AG04450 (cell line): ENCODE measurements at places on chromosomes 2 and 18.
A peak's percentile ranks its signal among the peaks of the same experiment; 100 is the strongest.

- DNase-seq: no peak
Measured at GRCh38 chr18:10490401-10491165, 35.2 kb upstream of the NAPG start.

- DNase-seq: peak; percentile 60
Measured at GRCh38 chr2:162025121-162025911, 48.7 kb downstream of the DPP4 start.

DNA sequence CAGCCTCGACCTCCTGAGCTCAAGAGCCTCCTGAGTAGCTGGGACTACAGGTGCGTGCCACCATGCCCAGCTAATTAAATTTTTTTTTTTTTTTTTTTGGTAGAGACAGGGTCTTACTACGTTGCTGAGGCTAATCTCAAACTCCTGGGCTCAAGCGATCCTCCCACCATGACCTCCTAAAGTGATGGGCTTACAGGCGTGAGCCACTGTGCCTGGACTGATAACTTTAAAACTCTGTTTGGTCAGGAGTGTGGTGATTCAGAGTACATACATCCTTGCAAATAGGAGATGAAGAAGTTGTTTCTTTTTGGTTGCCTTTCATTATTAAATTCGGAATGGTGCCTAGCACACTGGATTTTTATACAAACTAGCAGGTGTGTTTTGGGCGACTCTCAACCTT, 73.0 kb downstream of the LTBP1 start:
- DNase-seq: no peak

GRCh38 chr18:23721696-23722480, 32.6 kb downstream of the LAMA3 start:
- peak; percentile 15 for DNase-seq

DNA sequence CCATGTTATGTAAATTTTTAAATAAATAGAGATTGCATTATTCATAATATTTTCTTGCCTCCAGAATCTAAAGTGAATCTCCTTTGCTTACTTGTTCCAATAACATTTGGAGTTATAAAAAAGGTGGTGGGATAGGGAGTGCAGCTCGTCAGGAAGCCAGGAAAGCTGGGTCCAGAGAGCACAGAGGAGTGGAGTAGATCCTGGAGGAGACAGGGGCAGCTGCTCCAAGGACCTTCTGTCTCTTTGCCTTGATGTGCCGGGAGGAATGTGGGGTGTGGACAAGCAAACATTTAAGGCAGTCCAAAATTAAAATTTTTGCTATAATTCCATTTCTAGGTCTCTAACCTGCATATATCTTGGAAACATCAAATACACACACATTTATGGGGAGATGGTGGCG, 29.3 kb downstream of the HAUS1 start:
- no peak for DNase-seq

GRCh38 chr2:3981446-3981987, 278.1 kb downstream of the DCDC2C start:
- DNase-seq: no peak

- DNase-seq: no peak
Measured at GRCh38 chr2:100721693-100722092, 98.2 kb upstream of the NPAS2 start.

GRCh38 chr2:70121627-70122372, 34.5 kb downstream of the PCBP1 start:
- no peak for DNase-seq

GRCh38 chr2:106280224-106280623, 86.1 kb upstream of the UXS1 start:
- no peak for DNase-seq

GRCh38 chr18:46680784-46681695, 24.0 kb upstream of the LOXHD1 start:
- no peak for DNase-seq

DNA sequence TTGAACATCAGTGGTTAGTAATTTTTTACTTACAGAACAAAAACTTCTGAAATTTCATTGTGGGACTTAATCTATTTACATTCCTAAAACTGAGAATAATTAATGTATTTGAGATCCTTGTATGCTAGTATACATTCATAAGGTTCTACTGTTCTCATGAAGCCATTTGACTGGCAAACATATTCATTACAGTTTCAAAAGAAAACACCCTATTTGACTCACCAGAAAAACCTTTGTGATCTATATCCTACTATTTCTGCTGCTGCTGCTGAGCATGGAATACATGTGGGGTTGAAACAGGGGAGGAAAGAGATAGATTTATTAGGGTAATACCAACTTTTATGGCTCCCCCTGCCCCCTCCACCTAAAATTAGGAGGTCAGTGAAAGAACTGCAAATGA, 21.8 kb downstream of the MARS2 start:
- no peak for DNase-seq

GRCh38 chr18:62258616-62259015, 66.5 kb upstream of the TNFRSF11A start:
- DNase-seq: no peak
